A549 treated with dexamethasone at 1 μM for 4 hours (cell line): ENCODE measurements at places on chromosomes 13 and 19. TPM values are rescaled to one million over a fixed set of nuclear protein-coding genes. Genes with fewer than 3 reads are reported as not detected.

Gene ILF3
- 132 to 191 TPM (median 177 TPM) in 5 replicates for total RNA-seq

Gene APC2
- total RNA-seq = 0.87 to 1.9 TPM (median 1.6 TPM) in 5 replicates

Gene GARRE1
- 9.7 to 14.6 TPM (median 12.7 TPM) in 5 replicates for total RNA-seq

Gene LILRB1
- 0.07 to 0.15 TPM in 2 of 5 replicates, not detected in the others for total RNA-seq

Gene KCTD12
- 1.5 to 1.8 TPM (median 1.6 TPM) in 5 replicates for total RNA-seq

Gene ZNF534
- total RNA-seq = not detected in 5 replicates

Gene RGL3
- total RNA-seq = 0.98 to 1.8 TPM (median 1.5 TPM) in 5 replicates

Gene CLDN10
- total RNA-seq = 0.13 to 0.27 TPM (median 0.18 TPM) in 4 of 5 replicates, not detected in the other

Gene UBAC2
- 56.4 to 66.8 TPM (median 62.6 TPM) in 5 replicates for total RNA-seq

Gene GTF2F2
- 19.4 to 21.7 TPM (median 19.8 TPM) in 5 replicates for total RNA-seq

Gene OVOL3
- total RNA-seq = 0.15 to 0.26 TPM (median 0.25 TPM) in 3 of 5 replicates, not detected in the others

Gene LRRC25
- 0.11 TPM in 1 of 5 replicates, not detected in the others for total RNA-seq

Gene NKPD1
- total RNA-seq = 0.56 to 1.1 TPM (median 0.95 TPM) in 5 replicates

Gene ZNF536
- total RNA-seq = 0.04 TPM in 1 of 5 replicates, not detected in the others

Gene SKA3
- 14.3 to 17.2 TPM (median 16.0 TPM) in 5 replicates for total RNA-seq

Gene C2CD4C
- 0.39 to 0.53 TPM (median 0.45 TPM) in 5 replicates for total RNA-seq

Gene APLP1
- 71.0 to 103 TPM (median 96.5 TPM) in 5 replicates for total RNA-seq

Gene VAV1
- 5.1 to 6.8 TPM (median 6.0 TPM) in 5 replicates for total RNA-seq

Gene SIGLEC11
- total RNA-seq = 0.10 to 0.28 TPM (median 0.16 TPM) in 5 replicates

Gene SIGLECL1
- total RNA-seq = 0.08 TPM in 1 of 5 replicates, not detected in the others

Gene ZNF441
- total RNA-seq = 0.01 TPM in 1 of 5 replicates, not detected in the others

Gene EHD2
- 104 to 181 TPM (median 172 TPM) in 5 replicates for total RNA-seq

Gene APOC1
- total RNA-seq = 91.2 to 130 TPM (median 94.0 TPM) in 5 replicates

Gene DUS3L
- 22.3 to 34.2 TPM (median 33.0 TPM) in 5 replicates for total RNA-seq

Gene NLRP7
- total RNA-seq = not detected in 5 replicates

Gene ATXN8OS
- not detected in 5 replicates for total RNA-seq

Gene PEAK3
- 0.15 to 0.41 TPM (median 0.31 TPM) in 5 replicates for total RNA-seq
